ENCODE measurements at places on chromosomes 1 and 21.

GRCh38 chr1:94239051-94239450, 1.7 kb upstream of the ARHGAP29 start:
- DNase-seq, result no peak

DNA sequence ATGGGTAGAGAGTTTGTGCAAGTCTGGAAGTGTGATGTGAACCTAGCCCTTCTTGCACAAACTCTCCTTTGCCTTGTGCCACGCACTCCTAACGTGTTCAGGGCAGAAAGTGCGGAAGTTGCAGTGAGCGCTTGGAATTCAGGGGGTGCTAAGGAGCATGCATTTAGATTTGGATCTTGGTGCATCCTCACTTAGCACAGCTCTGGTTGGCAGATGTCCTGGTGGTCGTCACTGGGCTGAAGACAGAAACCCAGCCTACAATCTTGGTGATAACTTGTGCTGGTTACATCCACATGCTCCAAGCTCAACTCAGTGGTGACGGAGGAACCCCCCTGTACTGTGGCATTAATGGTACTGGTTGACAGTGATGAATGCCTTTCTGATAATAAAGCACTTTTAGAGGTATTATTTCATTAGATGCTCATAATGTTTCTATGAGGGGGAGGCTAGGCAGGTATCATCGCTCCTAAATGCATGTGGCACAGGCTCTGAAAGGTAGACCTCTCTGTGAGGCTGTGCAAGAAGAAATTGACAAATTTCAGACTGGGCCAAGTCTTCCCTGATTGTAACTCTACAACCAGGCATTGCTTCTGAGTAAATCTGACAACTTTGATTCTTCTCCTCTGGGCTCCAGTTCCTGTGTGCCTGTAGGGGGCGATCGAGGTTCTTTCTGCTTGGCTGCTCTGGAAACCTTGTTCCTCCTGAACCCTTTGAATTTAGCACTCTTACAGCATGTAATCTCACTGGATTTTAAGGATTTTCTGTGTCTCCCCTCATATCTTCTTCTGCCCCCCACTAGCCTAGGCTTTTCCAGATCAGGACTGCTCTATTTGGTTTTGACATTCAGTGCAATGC, 40.6 kb downstream of the MAPKAPK2 start:
- peak; percentile 54 for DNase-seq

DNA sequence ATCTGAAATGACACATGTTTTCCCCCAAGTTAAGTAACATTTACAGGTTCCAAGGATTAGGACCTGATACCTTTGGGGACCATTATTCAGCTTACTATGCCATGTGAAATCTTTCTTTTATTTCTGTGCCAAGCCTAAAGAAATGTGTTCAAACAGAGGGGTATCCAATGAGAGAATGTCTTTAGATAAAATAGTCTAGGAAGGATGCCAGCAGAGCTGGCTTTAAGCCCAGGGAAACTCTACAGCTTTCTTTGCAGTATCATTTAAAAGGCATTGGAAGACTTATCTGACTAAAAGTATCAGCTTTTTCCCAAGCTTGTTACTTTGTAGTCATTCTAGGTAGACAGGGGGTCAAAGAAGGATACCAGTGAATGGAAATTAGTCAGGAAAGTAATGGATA, 860.4 kb downstream of the PLA2G4A start:
- DNase-seq, result no peak

GRCh38 chr1:22239378-22239777, 96.5 kb upstream of the WNT4 start:
- no peak for DNase-seq

DNA sequence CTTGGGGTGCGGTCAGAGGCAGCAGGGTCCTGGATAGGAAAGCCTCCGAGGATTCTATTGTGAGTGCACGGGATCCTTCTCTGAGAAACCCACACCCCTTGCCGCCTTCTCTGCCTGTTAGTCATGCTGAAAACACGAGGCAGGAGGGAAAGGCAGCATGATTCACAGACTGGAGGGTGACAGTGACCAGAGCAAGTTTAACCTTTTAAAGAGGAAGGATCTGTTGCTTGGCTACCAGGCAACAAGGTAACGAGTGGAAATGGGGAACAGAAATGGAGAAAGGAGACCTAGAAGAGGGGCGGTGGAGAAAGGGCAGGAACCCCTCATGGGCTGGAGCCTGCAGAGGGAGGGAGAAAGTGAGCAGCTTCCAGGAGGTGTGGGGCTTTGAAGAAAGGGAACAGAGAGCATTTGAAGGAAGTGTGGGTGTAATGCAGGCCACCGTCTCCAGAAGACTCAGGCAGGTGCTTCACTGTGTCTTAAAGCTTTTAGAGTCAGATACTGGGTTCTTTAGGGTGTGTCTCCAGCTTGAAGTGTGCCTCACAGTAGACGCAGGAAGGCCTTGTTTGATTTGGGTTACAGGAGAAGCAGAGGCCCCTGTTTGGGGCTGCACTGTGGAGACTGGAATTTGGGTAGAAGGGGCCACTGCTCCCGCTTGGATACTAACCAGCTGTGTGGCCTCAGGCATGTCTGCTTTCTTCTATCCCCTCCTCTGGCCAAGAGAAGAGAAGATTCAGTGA, 19.1 kb downstream of the OPTC start:
- peak; percentile 39 for DNase-seq

DNA sequence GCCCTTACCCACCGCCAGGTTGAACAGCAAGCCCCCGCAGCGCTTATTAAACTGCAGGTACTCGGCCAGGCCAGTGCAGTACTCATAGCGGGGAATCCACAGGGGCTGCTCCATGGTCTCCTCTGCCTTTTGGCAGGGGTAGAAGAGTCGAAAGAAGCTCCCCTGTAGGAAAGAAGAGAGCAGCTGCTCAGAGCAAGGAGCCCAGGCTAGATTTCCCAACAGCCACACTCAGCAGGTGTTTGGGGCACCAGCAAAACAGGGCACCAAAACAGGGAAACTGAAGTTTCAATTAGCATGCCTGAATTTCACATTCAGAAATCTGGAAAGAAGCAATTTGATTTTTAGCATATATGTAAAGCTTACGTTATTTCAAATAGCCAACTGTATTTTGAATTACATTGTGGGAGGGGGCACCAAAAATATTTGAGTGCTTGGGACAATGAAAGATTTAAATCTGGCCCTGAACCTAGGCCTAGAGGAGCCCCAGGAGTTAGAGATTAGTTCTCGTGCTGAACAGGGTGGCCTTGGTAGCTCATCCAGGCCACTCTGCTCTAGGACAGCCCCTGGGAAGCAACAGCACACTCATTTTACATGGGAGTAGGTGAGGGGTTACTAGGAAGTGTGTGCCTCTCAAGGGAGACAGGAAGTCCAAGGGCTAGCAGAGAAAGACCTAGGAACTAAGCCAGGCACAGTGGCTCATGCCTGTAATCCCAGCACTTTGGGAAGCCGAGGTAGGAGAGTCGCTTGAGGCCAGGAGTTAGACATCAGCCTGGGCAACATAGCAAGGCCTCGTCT, 8.2 kb downstream of the PAFAH2 start:
- DNase-seq, result no peak

Measured in activated T-cell treated with anti-CD3 and anti-CD28 coated beads for 24 hours (primary cell).